ENCODE measurements at places on chromosomes 6 and 20.

DNA sequence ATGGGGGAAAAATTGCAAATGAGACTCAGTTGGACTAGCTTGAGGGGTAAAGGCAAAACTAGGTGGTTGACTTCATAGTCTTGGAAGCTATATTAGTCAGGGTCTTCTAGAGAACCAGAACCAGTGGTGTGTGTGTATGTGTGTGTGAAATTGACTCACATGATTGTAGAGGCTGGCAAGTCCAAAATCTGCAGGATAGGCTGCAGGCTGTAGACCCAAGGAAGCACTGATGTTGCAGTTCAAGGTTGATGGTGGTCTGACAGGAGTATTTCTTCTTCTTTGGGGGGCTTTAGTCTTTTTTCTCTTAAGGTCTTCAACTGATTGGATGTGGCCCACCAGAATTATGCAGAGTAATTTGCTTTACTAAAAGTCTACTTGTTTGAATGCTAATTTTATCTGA, 217.4 kb downstream of the MANEA start:
- DNase-seq, result no peak

GRCh38 chr6:30990422-30991086, 7.0 kb downstream of the MUC21 start:
- DNase-seq, result no peak

DNA sequence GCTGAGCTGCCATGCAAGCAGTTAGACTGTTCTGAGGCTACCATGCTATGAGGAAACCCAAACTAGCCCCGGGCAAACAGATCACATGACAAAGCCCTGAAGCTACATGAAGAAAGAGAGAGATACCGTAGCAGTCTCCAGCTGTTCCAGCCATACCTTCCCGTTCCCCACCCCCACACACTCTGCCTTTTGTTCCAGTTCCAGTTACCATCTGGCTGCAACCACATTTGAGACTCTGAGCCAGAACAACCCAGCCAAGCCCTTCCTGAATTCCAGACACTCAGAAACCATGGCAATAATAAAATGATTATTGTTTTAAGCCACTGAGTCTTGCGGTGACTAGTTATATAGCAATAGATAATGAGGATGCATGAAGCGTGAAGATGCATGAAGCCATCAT, 28.3 kb downstream of the RIN2 start:
- DNase-seq, result no peak

DNA sequence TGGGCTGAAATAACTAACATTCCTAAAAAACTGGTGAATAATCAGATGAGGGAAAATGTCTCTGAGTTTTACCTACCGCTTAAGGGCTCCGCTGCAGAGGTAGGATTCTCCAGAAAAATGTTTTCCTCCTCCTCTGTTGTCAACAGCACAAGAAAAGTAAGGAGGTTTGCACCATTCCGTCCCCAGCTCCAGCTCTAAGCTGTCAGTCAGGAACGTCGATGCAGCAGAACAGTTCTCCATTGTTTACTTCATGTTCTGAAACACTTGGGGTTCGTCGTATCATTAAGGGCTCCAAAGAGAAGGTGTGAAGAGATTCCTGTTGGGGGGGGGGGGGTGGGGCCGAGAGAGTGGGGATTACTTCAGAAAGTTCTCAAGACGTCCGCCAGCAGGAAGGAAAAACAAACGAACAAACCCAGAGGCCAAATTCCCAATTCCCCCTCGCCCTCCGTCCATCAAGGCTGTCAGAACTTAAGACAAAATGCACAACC, 734 bp downstream of the MMS22L start:
- no peak for DNase-seq

GRCh38 chr20:62769346-62770071, 26.8 kb upstream of the MRGBP start:
- DNase-seq, result no peak

DNA sequence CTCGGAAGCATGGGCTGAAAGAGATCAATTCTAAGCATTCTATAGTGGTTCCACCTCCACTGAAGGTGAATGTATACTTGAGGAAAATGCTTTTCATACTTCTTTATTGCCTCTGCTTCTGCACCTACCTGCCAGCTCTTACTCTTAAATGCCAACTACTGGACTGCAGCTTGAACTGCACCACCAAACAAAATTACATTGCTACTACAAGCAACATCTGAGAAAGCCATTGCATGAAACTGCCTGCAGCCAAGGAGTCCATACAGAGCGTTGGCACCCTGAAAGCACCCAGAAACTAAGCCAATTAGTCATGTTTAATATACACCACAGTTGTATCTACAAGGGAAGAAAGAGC, 440.9 kb downstream of the BTBD3 start:
- DNase-seq, result no peak

GRCh38 chr20:56211051-56211450, 37.5 kb upstream of the MC3R start:
- no peak for DNase-seq

GRCh38 chr6:83167726-83168278, 25.3 kb downstream of the PGM3 start:
- DNase-seq, result no peak

- DNase-seq, result no peak
Observed at GRCh38 chr6:130303431-130303830, 62.4 kb upstream of the TMEM200A start.

GRCh38 chr6:135323202-135323668, 142.1 kb downstream of the MYB start:
- DNase-seq, result no peak

- DNase-seq, result no peak
Observed at GRCh38 chr20:32945710-32946221, 58.5 kb downstream of the SUN5 start.

GRCh38 chr6:34459899-34460593, 5.8 kb upstream of the PACSIN1 start:
- DNase-seq, result peak; percentile 19

DNA sequence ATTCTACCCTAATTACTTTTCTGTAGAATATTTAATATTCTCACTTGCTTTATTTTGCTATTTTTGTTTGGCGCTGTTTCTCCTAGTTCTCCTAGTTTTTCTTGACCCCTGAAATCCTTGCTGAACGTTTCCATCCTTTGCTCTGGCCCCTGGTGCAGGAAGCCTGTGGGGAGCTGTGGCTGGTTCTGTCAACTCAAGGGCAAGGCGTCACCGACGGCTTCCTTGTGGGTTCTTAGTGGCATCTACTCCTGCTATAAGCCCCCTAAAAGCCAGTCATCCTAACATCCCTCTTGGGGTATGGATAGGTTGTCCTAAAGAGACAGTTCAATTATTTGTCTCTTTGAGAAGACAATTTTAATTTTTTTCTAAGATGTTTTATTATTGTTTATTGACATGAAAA, 36.9 kb upstream of the KIF25 start:
- no peak for DNase-seq

DNA sequence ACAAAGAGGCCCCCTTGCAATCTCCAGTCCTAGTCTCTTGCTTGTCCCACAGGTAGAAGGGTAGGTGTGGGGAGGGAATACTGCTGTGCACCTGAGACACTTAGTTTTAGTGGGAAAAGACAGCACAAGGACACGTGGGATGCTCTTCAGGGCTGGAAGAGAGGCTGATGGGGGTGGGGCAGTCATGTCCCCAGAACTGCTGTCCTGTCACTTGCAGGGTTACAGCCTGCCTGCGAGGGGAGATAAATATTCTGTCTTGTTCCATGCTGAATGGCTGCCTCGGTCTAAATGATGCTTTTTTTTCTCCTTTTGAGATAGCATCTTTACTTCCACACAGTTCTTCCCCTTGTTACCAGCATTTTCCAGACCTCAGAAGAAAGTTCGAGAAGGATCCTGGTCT, 106.2 kb downstream of the SLC24A3 start:
- DNase-seq, result no peak

GRCh38 chr6:17816921-17817611, 110.3 kb upstream of the NUP153 start:
- no peak for DNase-seq

Measured in stimulated activated CD8-positive, alpha-beta memory T cell treated with anti-CD3 and anti-CD28 coated beads, Interleukin-2, amount 100 ng/mL, for 1 hour (primary cell).